ENCODE measurements at places on chromosomes 7 and 10. TPM values are rescaled to one million over a fixed set of nuclear protein-coding genes. Genes with fewer than 3 reads are reported as not detected.

GRCh38 chr7:121038717-121039509 lies 50.4 kb downstream of the CPED1 start:
- DNase-seq, result no peak

- no peak for DNase-seq
Observed at GRCh38 chr7:119413314-119413805, 859.6 kb upstream of the KCND2 start.

GRCh38 chr10:442209-442608 lies 247.3 kb downstream of the DIP2C start:
- no peak for DNase-seq

- no peak for DNase-seq
Observed at GRCh38 chr7:17669204-17669603, 271.1 kb downstream of the SNX13 start.

- DNase-seq, result no peak
Observed at GRCh38 chr10:89940076-89940475, 238.7 kb downstream of the KIF20B start.

GRCh38 chr7:452226-452751 lies 67.4 kb downstream of the PDGFA start:
- peak; percentile 90 for DNase-seq

- DNase-seq, result no peak
Observed at GRCh38 chr7:92924800-92925199, 88.4 kb upstream of the CDK6 start.

DNA sequence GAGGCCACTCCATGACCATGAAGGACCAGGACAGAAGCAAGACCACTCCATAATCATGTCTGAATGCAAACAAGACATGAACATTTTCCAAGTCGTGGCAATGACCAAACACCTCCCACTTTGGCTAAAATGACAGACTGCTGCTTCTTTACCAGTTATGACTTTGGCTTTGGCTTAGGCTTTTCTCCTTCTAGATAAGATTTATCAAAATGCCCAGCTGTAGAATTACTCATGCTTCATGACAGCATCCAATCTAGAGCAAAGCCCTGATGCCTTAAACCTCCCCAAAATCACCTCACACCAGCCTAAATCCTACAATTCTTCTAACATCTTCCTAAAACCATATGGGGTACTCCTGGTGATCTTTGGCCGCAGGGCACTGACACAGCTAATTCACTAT lies 102.1 kb downstream of the VPS41 start:
- DNase-seq, result no peak

GRCh38 chr10:32308027-32308603 lies 38.8 kb downstream of the EPC1 start:
- no peak for DNase-seq

- DNase-seq, result no peak
Observed at GRCh38 chr7:11552676-11553296, 279.2 kb downstream of the THSD7A start.

Gene ZNF786
- total RNA-seq, result 8.3 TPM

DNA sequence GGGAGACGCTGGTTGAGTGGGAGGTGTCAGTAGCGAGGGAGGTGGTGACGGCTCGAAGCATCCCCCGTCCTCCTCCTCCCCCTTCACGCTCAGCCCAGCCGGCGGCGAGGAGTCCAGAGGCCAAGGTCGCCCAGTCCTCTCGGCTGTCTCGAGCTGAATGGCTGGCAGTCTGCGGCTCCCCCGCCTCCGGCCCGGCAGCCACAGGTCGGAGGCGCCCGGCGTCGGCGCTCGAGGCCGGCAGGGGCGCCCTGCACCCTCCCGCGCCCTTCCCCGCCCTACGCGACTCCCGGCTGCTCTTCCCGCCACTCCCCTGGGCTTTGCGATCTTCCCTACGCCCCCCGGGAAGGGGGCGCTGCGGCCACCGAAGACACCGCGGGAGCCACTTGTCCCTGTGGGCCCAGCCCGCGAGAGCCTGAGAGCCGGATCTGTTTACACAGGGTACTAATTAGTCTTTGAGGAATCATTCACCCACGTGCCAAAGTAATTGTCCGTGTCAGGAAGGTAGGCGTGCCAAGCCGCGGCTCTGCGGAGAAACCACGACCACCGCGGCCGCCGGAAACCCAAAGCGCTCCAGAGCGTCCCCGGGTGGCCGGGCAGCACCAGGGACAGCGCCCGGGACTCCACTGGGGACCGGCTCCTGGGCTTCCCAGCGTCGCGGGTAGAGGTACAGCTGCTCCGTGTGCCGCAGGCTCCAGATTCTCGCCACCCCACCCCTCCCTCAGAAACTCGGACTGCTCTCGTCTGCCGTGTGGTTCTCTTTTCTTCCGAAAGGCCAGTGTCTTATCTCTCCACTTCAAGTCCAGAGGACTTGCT lies at the start of gene NXPH1:
NXPH1 (plus strand) TSS at position 133 of the 813 bp plus-strand sequence.
- DNase-seq, result peak; percentile 4

DNA sequence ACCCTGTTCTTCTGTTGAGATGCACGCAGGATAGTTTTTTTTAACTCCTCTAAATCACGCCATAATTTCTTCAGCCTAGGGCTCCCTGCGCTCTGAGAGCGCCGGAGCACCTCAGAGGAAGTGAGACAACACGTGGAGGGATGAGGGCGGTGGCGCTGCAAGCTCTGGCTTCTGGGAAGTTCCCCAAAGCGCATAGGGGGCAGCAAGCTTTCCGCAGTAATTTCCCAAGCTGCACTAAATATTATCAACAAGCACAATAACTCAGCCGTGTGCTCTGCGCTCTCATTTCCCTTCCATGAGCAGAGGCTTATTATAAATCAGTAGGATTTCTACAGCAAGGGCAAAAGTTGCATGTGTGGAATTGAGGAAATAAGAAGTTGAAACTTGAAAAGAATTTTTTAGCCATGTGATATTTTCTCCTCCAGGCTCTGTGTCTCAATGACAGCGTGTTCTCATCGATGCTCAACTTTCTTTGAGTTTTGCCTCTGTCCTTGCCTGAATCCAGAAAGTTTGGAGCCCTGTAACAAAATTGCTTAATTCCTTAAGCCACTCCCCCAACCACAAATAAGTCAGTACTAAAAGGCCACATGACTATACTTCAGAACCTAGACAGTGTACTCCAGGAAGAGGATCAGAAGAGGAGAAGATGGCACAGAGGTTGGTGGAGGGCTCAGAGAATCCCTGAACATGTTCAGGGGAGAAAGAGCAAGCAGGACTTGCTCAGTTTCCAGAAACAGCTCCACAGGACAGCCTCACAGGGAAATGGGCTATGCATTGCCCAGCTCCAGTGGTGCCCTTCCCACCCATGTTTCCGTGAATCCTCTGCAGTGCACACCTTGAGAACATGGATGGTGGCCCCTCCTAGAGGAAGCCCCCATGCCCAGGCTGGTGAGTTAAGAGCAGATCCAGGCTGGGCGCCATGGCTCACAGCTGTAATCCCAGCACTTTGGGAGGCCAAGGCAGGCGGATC lies 221.5 kb upstream of the GHITM start:
- peak; percentile 13 for DNase-seq

DNA sequence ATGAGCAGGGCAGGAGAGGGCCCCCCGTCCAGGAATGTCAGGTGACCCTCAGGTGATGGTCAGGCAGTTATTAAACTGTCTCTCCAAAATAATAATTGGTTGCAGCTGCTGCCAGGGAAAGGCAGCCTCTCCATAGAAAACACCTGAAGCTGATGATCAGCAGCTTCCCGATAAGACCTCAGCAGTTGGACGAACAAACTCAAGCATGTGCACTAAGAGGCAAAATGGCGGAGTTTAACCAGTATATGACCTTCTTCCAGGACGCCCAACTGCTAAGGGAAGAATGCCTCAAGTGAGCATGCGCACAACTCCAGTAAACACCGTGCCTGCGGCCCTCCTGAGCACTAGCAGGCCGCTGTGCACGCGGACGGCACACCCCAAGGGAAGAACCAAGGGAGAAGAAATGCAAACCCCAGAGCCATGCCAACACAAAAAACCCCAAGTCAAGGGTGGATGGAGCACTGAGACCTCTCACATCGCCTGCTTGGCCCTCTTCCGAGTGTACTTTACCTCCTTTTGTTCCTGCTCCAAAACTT lies 38.9 kb upstream of the ADARB2 start:
- no peak for DNase-seq

DNA sequence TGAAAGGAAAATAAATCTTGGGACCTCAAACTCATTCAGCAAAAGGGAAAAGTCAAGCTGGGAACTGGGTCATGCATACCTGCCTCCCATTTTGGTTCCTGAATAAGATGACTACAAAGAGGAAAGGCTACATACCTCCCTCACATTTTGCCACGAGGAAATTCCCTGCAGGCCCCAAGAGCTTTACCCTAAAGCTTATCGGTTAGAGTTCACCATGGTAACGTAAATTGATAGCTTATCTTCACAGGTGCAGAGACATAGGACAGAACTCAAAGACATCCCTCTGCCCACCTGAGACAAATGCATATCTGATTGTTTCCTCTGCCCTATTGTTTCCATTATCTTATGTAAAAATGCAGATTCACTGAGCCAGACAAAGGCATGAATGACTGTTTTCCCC lies 31.5 kb upstream of the GRB10 start:
- no peak for DNase-seq

DNA sequence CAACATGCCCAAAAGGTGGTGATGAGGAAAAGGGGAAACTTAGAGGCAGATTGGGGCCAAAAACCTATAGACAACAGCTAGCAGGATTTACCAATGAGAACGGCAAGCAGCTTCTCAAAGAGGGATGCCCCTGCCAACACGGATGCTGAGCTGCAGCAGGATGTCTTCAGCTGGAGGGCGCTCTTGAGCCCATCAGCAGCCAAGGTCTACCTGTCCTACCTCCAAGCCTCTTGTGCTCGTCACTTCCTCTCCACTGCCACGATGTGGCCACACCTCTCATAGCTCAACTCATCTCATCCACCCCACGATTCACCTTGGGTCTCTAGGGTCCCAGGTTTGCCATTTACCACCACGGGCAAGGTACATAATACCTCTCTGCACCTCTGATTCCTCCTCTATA lies 36.5 kb downstream of the DLG5 start:
- no peak for DNase-seq

Gene ADRA2A
- total RNA-seq, result 0.11 TPM

DNA sequence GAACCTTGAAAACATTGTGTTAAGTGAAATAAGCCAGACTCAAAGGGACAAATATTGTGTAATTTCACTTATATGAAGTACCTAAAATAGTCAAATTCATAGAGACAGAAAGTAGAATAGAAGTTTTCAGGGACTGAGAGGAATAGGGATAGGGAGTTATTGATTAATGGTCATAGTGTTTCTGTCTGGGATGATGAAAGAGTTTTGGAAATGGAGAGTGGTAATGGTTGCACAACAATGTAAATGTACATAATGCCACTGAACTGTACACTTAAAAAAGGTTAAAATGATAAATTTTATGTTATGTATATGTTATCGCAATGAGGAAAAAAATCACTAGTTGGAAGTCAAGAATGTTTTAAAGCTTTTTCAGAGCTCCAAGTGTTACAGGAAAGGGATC lies 33.5 kb upstream of the IMMP2L start:
- DNase-seq, result no peak

DNA sequence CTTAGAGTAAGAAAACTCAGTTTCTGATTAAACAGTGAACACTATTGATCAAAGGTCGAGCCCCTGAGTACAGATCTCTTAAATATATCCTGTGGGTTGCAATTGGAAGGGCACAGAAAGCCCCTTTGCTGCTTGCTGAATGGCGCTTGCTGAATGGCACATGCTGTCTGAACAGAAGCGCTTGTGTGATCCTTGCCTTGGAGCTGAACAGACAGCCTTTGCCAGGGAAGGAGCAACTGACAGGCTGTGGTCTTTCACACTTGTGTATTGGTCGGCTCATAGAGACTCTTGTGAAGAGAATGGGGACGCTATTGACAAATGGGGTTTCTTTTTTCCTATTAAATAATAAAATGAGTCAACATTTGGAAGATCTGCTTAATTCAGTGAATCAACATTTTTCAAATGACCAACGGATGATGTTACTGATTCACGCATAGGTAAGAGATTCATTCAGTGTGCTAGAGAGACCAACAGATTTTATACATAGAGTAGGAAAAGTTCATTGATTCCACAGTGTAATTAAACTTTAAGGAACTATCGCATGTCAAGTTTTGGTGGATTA lies 99.4 kb upstream of the TNS3 start:
- no peak for DNase-seq

DNA sequence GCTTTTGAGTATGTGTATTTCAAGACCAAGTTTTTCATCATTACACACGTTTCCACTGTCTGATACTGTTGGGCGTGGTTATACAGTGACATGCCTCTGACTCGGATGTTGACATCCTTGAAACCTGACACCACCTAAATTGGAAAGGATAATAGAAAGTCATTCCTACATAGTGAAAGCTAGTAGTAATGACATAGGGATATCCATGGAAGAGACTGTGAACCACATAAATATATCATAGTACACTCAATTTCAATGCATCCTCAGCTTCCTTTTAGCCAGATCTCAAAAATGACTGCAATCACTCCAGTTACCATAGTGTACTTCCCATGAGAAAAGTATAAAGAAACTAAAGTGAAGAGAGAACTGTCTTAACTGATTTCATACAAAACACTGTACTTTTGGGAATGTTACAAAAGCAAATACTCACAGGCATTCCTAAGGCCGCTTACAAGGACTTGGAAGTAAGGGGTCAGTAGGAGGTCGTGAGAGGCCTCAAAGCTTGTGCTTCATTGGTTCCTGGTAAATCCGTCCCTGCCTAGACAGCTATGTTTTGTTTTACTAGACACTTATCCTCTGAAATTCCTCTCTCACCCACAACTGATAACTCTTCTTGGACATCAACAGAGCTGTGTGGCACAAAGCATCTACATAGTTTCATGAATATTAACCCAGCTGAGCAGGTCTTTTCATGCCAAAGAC lies 71.8 kb upstream of the VWDE start:
- peak; percentile 77 for DNase-seq

DNA sequence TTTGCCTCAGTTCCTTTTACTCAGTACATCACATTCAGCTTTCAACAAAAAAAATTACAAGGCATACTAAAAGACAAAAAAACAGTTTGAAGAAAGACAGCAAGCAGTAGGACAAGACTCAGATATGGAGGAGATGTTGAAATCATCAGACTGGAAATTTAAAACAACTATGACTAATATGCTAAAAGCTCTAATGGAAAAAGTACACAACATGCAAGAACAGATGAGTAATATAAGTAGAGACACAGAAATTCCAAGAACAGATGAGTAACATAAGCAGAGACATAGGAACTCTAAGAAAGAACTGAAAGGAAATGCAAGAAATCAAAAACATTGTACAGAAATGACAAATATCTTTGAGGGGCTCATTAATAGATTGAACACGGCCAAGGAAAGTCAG lies 402.6 kb downstream of the NEBL start:
- no peak for DNase-seq

Gene SLC26A4
- total RNA-seq, result not detected

Gene CALML3
- not detected for total RNA-seq

Gene ELOVL3
- not detected for total RNA-seq

DNA sequence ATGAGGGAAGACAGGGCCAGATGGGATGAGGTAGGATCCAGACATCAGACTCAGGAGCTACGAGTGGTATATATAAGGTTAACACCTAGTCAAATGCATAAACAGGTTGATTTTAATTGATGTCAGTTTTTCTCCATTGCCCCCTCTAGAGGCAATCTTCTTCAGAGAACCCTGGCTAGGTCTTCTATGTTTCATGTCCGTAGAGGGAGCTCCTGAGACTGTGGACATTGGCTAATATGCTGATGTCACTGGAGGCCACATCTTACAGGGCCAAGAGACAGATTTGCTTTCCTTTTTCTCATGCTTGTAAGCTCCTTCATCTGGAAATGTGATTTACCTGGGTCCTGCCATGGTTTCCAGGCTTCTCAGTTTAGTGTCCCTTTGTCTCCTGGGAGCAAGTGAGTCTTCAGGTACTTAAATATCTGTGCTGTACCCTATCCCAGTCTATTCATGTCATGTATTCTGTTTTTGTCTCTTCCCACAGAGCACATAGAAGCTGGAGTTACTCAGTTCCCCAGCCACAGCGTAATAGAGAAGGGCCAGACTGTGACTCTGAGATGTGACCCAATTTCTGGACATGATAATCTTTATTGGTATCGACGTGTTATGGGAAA lies 161.6 kb upstream of the PRSS1 start:
- peak; percentile 59 for DNase-seq

Data from cardiac muscle cell (in vitro differentiated cells and primary cell).